ENCODE measurements at places on chromosomes 7 and 10. TPM values are rescaled to one million over a fixed set of nuclear protein-coding genes. Genes with fewer than 3 reads are reported as not detected.

DNA sequence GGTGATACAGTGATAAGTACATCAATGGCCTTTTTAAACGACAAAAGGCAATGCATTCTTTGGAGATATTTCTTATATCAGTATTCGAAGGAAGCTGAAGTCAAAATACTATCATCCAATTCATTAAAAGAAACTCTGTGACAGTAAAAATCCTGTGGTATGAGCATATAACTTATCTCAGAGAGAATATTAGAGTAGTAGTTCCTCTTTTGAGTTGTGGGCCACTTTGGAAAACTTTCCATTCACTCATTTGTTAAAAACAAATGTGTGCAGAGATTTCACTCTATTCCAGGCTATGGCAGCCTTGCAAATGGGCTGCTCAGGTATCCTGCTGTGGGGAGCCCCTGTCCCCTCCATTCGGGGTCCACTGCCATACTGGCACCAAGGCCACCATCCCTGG is 55.3 kb upstream of the ZNF438 start:
- DNase-seq = no peak

DNA sequence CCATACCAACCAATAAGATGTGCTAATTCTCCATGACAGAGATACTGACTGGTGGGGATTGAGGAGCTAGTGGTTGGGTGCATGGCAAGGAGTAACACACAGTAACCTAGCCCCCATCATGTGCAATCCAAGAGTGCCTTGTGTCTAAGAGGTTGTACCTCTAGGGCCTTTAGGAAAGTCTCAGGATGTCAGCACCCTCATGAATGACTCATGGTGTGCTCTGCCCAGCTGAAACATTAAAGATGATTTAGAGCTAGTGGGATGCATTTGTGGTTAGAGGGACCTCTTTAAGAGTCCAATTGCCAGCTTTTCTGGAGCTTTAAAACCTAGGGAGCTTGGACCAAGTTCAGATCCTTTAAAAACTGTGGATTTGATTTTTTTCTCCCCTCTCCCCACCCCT is 181.1 kb downstream of the HERPUD2 start:
- no peak for DNase-seq

DNA sequence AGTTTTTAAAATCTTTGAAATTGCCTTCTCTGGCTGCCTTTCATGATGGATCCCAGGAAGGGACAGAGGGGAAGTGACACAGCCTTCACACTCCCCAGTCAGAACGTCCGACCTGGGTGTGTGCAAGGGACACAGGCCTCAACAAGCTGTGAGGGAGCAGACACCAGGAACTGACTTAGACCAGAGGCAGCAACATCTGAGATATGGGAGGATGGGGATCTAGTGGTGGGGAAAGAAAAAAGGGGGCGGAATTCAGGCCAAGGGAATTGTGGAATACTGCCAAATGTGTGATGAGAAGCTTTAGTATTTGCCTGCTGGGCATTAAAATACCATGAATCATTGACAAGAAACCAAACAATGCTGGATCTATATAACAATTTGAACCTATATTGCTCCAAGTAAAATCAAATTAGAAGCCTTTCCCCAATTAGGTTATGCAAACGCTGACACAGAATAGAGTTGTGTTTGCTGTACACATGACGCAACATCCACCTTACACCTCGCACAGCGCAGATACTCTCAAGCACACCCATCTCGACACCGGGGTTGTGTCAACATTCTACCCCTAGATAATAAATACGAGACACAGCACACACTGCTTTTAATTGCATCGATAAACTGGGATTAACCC is 17.2 kb upstream of the MNX1 start:
- no peak for DNase-seq

DNA sequence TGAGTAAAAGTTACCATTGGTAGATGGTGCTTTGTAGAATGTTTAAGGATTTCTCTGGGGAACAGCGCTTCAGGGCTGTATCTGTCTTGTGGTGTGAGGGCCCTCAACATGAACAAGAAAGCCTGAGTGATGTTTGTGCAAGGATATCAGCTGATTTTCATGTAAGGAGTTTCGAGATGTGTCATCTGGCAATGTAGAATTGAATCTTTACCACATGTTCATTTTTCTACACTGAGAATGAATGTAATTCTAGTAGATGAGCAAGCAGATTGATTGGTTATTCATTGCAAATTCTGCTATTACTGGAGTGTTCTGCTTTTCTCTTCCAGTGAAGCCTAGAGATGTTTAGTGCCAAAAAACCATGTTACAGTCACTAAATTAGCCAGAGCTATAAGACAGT is 87.7 kb downstream of the ST7 start:
- DNase-seq = peak; percentile 50

DNA sequence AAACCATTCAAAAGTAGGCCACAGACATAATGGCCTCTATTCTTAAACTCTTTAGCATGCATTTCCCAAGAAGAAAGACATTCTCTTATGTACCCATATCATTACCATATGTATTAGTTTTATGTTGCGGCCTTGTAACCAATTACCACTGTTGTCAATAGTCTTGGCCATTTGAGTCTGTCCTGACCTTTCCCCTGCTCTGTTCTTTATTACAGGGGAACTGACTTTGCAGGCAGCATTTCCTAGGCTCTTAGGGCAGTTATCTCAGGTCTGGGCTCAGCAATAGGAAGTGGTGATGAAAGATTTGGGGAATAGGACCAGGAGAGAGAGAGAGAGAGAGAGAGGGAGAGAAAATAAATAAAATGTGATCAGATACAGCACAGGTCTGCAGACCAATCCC is 194.5 kb upstream of the LRGUK start:
- DNase-seq = no peak

DNA sequence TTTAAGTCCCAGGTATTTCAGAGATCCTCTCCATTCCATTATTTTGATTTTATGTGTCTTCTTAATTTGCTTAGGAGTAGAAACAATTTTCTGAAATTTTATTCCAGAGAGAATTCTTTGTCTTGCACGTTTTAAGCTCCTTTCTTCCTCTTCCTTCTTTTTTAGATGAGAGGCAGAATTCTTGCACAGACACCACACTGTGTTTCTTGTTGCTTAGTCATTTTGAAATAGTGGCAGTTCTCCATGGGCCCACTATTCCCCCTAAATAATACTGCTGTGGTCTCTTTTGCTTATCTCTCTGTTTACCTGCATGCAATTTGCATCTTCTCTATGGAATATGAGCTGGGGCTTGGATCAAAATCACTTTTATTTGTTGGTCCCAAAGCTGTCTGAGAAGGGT is 54.3 kb upstream of the WAC start:
- no peak for DNase-seq

GRCh38 chr7:137873979-137874777 is 27.4 kb upstream of the DGKI start:
- no peak for DNase-seq

- no peak for DNase-seq
Observed at GRCh38 chr10:50999163-50999562, 75.1 kb upstream of the PRKG1 start.

GRCh38 chr7:151816562-151817314 is 60.2 kb downstream of the PRKAG2 start:
- DNase-seq = no peak

DNA sequence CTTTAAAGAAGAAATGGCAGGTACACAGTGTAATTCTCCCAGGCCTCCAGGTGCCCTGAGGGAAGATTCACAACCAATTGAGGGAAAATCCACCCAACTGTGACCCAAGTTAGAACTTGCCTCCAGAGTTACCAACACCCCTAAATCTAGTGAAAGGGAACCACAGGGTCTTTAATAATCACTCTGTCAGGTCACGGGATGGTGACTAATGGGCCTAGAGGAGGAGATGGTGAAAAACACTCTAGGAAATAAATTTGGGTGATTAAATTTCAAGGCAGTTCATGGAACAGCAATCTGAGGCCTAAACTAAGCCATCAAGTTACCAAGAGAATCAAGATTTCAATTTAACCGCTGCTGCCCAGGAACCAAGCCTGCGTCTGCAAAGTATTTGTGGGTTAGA is 26.7 kb upstream of the SLF2 start:
- DNase-seq = no peak

The TMEM236 gene
- not detected for total RNA-seq

The ANKRD2 gene
- not detected for total RNA-seq

The CYP3A5 gene
- total RNA-seq = 0.27 TPM

The C10orf62 gene
- total RNA-seq = not detected

The ADRB1 gene
- 4.5 TPM for total RNA-seq

The TRIL gene
- not detected for total RNA-seq

The MRPS17 gene
- 18.7 TPM for total RNA-seq

The SYNPO2L gene
- total RNA-seq = 2.3 TPM

Measured in GM12878 (cell line).